ENCODE measurements at places on chromosomes 4 and X.

GRCh38 chr4:176920694-176921093 is 128.0 kb upstream of the VEGFC start:
- no peak for DNase-seq

GRCh38 chrX:40012868-40013265 is 84.9 kb downstream of the BCOR start:
- no peak for DNase-seq

DNA sequence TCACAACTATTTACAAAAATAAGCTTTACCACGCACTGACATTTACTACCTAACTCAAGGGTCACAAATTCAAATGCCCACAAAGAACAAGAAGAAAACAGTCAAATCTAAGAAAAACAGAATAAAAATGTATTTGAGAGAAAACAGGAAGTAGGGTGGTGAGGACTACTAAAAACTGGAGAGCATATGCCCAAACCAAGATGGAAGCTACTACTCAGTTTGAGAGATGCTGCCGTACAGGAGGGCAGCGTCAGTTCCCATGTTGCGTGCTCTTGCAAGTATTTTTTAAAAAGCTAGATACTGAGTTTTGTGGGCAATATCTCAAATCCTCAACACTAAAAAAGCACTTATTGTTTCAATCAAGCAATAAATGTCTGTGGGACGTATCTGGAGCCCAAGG is 16.2 kb downstream of the HNRNPD start:
- DNase-seq = no peak

DNA sequence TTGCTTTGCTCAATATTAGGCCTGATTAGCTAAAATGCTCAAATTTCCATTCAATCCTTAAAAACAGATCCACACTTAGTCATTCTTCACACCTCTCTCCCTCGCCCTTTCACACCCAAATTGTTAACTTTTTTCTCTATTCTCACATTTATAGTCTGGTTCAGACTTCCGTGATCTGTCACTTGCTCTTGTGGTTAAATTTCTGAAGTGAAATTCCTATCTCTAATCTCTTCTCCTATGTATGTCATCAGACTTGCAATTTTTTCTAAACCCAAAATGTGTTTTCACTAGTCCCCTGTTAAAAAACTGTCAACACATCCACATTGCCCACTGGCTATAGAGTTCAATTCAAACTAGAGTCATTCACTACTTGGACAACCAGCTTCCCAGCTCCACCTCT is 63.2 kb downstream of the SNCA start:
- no peak for DNase-seq

- DNase-seq = no peak
Measured at GRCh38 chr4:18022572-18023050, 1.1 kb upstream of the LCORL start.

GRCh38 chr4:17613761-17614415 is 553 bp upstream of the MED28 start:
- no peak for DNase-seq

GRCh38 chrX:50971395-50971794 is 60.9 kb downstream of the BMP15 start:
- DNase-seq = no peak

- DNase-seq = no peak
Measured at GRCh38 chrX:15679246-15679645, 14.6 kb upstream of the CLTRN start.

DNA sequence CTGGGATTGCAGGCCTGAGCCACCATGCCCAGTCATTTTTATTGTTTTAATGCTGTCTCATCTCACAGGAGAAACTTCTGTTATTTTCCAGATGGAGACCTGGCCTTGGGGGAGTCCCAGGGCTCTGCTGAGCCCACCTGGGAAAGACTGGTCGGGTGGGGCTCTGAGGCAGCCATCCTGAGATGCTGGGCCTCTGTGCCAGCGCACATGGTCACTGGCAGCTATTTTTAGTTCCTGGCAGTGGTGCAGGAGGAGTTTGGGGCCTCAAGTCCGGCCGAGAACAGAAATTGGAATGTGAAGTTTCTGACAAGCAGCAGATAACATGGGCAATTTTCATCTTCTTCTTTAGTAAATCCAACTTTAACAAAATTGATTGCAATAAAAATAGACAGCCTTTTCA is 44.5 kb downstream of the SORCS2 start:
- no peak for DNase-seq

DNA sequence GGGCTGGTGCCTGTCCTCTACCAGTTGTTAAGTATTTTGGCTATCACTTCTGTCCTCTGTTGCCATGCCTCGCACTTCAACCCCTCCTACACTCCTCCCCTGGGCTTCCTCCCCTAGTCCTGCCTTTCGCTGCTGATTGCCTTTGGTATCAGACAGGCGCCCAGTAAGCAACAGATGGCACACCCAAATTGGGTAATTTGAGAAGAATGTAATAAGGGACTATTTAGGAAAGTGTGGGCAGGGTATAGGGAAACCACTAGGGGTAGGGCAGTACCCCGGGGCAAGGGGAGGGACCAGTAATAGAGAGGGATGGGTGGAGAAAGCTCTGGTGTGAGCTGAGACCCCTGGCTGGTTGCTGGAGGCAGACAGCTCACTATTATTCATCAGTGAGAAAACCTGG is 172.7 kb upstream of the USP9X start:
- DNase-seq = no peak

DNA sequence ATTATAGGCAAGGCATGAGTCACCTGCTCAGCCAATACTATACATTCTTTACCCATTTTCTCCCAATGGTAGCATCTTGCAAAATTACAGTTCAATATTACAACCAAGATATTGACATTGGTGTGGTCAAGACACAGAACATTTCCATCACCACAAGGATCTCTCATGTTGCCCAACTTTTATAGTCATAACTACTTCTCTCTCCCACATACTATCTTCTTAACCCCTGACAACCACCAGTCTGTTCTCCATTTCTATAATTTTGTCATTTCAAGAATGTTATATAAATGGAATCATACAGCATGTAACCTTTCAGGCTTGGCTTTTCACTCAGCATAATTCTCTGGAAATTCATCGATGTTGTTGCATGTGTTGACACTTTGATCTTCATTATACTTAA is 144.9 kb downstream of the ENOX2 start:
- no peak for DNase-seq

- no peak for DNase-seq
Measured at GRCh38 chr4:113083346-113083745, 33.9 kb downstream of the ANK2 start.

DNA sequence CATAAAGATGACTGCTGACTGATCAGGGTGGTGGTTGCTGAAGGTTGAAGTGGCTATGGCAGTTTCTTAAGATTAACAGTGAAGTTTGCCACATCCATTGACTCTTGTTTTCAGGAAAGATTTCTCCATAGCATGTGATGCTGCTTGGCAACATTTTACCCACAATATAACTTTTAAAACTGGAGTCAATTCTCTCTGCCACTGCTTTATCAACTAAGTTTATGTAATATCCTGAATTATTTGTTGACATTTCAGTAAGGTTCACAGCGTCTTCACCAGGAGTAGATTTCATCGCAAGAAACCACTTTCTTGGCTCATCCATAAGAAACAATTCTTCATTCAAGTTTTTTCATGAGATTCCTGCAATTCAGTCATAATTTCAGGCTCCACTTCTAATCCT is 166.5 kb upstream of the SPRY1 start:
- DNase-seq = no peak

DNA sequence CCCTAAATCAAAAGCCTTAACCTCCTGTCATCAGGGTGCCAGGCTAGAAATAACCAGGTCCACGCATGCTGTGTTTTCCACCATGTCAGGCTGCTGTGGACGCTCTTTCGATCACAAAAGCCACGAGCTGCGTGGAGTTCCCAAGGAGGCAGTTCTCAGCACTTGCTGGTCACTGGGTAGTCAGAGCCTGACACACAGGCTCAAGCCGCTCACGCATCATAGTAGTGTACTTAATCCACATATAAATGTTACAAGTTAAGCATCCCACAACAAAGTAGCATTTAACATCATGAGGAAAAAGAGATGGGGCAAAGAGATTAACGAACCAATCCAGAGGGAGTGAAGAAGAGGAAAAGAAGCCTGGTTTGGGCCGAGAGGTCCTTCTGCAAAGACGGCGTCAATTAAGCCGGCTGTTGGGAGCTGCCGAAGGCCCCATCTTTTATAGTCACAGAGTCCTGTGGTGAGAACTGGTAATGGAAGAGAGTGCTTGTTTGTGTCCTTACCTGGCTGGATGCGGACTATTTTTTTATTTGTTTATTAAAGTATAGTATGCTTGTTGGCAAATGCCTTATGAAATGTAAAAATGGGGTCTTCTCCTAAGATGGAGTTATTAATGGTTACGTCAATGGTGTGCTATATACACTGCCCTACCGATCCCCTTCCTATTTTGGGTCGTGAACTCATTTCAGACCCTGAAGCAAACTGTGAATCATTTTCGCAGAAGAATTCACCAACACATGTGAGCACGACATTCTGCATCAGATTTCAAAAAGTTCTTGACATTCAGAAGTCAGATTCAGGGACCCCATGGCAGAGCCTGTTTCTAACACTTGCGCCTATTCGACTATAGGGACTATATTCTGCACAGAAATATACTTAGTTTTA is 675 bp downstream of the PRIMPOL start:
- no peak for DNase-seq

GRCh38 chr4:138602664-138603063 is 360.5 kb upstream of the SLC7A11 start:
- DNase-seq = no peak

GRCh38 chr4:39641451-39641850 is 2.8 kb upstream of the SMIM14 start:
- DNase-seq = no peak

GRCh38 chrX:27548624-27549023 is 41.5 kb upstream of the DCAF8L2 start:
- DNase-seq = no peak

DNA sequence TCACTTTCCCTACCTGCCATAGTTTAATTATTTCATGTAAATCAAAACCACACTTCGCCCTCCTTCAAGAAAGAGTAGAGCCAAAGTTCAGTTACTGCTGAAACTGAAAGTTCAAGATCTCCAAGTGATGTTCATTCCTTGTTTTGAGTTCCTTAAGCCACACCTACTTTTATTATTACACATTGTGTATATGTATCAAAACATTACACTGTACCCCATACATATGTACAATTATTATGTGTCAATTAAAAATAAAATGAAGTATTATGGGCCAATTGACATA is 892.3 kb upstream of the NDST4 start:
- DNase-seq = no peak

DNA sequence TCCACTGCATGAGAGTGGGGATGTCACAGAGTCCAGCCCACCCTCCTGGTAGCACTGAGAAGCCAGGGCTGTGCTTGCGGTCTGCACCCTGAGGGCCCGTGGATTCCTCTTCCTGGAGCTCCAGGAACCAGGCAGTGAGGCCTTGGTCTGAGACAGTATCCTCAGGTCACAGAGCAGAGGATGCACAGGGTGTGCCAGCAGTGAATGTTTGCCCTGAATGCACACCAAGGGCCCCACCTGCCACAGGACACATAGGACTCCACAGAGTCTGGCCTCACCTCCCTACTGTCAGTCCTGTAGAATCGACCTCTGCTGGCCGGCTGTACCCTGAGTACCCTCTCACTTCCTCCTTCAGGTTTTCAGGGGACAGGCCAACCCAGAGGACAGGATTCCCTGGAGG is 2.7 kb downstream of the MAGEA1 start:
- DNase-seq = no peak

- no peak for DNase-seq
Measured at GRCh38 chrX:77174680-77175519, 272.3 kb upstream of the FGF16 start.

GRCh38 chr4:6962211-6963041 is 52.8 kb downstream of the TBC1D14 start:
- DNase-seq = no peak

DNA sequence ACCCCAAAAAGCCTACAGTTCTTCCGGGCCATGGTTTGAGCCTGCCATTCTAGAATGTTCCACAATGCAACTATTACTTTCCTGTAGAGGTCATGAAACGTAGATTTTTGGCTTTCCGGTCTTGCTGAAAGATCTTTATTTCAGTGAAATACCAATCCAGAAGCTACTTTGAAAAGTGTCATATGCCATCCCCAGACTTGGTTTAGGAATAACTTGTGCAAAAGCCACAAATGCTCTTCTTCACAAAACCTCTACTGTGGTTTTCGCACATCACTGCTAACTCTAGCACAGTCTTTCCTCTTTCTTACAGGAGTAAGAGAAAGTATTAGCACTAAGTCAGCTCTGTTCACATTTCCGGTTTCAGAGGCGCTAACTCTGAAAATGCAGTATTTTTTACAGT is 12.7 kb upstream of the CD40LG start:
- DNase-seq = no peak

DNA sequence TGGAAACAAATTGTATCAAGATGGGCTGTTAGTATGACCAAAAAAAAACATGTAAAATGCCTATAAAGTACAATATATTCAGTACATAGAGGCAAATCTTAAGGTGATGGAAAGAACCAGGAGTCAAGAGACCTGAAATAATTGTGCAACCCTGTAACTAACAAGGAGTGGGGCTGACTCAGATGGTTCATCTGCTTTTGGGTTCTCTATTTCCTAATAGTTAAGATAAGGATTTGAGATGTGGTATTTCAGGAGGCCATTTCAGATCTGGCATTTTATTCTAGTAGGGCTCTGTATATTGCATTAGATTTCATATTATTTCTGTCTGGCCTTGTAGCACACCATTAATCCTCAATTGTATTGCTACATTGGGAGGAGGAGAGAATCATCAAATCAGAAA is 268.4 kb downstream of the HS3ST1 start:
- no peak for DNase-seq

GRCh38 chrX:101682723-101683122 is 23.1 kb upstream of the ARMCX2 start:
- DNase-seq = no peak

DNA sequence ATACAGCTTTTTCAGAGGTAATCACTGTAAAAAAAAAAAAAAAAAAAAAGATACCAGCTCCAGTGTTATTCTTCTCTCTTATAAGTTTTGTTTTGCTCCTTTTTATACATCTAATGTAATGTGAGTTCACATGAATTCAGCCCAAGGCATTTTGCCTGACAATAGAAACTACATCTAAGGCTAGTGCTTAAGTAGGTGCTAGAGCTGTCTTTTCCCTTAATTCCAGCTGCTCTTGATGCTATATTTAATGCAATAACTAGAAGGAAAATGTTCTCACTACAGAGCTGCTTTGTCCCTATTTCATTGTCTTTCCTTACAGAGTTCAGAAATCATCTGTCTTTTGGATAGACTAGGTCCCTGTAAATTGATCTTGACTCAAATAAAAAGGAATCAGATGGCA is 150.1 kb downstream of the NAA11 start:
- no peak for DNase-seq

DNA sequence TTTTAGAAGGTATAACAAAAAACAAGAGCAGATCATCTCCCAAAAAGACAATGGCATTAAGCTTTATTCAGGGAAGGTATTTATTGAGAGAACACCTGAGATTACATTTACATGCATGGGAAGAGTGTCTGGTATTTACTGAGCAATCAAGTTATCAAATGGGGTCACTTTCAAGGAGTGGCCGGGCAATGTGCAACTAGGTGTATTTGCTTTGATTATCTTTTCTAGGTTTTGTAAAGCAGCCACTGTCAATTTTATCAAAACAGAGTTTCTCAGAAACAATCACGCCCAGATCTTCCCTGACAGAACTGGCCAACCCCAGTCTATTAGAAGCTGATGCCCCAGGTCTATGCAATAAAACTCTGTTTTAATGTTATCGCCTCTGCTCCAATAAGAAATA is 169.5 kb downstream of the GLRA2 start:
- no peak for DNase-seq
